ENCODE measurements at places on chromosomes 2 and 18.

- DNase-seq: no peak
Observed at GRCh38 chr18:48194591-48195181, 214.5 kb downstream of the ZBTB7C start.

GRCh38 chr2:68027959-68028358 lies 34.8 kb downstream of the C1D start:
- no peak for DNase-seq

GRCh38 chr2:8053216-8053615 lies 628.6 kb upstream of the ID2 start:
- DNase-seq: no peak

GRCh38 chr2:119749477-119750012 lies 10.2 kb upstream of the PTPN4 start:
- DNase-seq: no peak

DNA sequence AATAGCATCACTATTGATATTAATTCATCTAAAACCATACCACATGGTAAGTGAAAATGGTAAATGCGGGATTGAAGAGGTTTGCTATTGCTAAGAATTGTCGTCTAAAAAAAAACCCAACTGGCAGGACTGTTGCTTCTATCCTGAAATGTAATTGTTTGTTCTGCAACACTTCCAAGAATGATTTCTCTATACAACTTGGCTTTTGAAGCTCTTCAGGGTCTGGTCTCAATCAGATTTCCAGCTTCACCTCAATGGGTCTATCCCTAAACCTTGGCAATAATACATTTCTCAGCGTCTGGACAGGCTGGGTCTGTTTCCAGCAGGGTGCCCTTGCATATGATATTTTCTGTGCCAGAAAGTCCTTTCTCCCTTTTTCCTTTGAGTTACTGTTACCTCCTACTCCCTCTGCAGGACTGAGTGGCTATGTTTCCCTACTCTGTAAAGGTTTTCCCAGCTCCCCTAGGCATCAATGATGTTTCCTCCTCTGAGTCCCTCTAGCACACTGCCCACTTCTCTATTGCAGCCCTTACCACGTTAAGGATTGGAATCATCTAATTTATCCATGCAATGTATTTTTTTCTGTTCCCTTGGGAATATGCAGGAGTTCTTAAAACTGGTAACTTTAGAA lies 118.2 kb upstream of the REV1 start:
- DNase-seq: no peak

- DNase-seq: no peak
Observed at GRCh38 chr2:11101430-11101829, 53.8 kb upstream of the SLC66A3 start.

DNA sequence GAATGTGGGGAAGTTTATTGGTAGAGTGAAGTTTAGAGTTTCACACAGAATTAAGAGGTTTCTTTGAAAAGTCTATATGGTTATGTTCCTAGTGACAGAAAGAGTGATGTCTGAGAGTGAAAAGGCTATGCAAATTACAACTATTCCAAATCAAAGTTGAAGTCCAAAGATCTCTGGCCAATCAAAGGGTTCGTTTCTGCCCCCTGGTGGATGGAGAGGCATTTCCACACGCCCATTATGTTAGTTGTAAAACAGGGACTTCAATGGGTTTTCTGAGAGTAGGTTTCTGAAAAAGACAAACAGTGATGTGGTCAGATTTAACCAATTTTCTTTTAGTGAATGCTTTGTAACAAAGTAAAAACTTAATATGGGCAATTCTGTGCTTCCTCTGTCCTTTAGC lies 441.5 kb upstream of the POU3F3 start:
- peak; percentile 49 for DNase-seq

- DNase-seq: no peak
Observed at GRCh38 chr2:217523286-217523685, 479.5 kb downstream of the TNS1 start.

GRCh38 chr2:241087420-241088268 lies 14.4 kb downstream of the MTERF4 start:
- DNase-seq: no peak

- no peak for DNase-seq
Observed at GRCh38 chr2:47636176-47636575, 146.8 kb upstream of the MSH6 start.

GRCh38 chr2:224570328-224570993 lies 14.7 kb downstream of the CUL3 start:
- DNase-seq: no peak

- no peak for DNase-seq
Observed at GRCh38 chr2:42503291-42503690, 9.5 kb upstream of the KCNG3 start.

DNA sequence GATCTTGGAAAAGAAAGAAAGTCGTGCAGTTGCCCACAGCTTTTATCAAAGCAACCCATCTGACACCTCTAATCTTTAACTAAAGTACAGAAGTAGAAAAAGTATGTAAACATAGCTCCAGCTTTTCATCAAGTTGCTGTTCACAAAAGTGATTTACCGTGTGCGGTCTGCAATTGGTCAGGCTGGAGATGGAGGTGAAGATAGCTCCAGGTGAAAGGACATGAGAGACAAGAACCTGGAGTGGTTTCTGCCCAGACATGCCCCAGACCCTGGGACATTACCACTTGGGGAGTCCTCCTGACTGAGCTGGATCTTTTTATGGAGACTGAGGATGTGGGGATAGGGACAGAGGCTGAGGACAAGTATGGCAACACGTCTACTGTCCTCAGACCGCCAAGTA lies 82.7 kb downstream of the LAMA1 start:
- no peak for DNase-seq

DNA sequence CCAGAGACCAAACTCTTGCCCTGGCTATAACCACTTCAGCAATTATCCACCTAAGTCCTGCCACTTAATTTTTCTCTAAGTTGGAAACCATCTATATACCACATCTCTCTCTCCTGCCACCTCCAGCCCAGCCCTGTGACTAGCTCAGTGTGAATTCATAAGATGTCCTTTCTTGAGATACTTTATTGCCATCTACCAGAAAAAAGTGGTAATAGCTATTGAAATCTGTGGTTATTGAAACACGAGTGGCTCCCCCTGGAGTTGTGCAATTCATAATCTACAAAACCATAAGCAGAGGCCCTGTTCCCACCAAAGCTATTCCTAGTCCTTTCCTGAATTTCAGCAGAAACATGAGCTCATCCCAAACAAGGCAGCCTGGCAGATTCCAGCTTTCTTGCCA lies 324.0 kb downstream of the TXNL1 start:
- DNase-seq: no peak

GRCh38 chr18:433298-433697 lies 67.2 kb downstream of the COLEC12 start:
- DNase-seq: no peak

GRCh38 chr2:106122157-106122556 lies 71.9 kb downstream of the UXS1 start:
- no peak for DNase-seq

DNA sequence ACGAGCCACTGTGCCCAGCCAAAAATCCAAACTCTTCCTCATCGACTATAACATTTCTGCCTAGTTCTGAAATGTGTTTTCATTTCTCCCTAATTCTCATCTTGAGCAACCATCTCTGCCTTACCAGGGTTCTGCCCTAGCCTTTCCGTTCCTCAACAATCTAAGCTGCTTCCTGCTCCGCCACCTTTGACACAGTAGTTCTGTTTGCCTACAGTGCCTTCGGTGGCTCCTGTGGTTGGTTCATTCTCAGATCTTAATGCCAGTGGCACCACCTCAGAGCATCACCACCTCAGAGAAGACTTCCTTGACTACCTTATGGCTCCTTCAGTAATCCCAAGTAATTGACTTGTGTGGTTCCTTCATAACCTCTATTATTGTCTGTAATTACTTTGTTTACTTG lies 3.8 kb downstream of the SOCS6 start:
- no peak for DNase-seq

GRCh38 chr2:239251971-239252370 lies 148.8 kb downstream of the HDAC4 start:
- no peak for DNase-seq

DNA sequence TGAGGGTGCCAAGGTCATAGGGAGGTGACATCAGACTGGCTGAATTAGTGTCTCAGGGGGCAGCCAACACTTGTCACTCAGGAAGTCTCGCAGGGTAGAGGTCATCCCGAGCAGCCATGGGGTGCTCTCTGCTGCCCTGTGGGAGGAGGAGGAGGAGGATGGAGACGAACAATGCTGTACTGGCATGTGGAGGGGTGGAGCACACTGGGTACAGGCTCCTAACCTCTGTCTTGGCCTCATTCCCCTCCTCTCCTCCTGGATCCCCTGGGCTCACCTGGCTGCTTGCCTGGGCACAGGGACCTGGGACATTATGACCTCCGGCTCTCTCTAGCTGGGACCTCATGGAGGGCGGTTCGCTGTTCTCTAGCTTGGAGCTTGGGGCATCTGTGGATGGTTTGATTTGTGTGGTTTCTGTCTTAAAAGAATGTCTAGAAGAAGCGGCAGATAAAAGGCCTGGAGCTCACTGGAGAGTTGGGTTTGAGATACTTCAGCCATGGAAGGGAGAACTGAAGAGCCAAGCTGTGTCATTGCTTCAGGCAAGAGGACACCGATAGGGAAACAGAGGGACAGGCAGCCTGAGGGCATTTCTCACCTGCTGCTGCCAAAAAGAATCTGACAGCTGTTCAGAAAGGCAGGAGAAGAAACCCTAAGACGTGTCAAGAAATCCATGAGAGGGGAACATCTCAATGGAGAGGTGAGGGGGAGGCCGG lies 133.1 kb downstream of the SEPTIN10 start:
- DNase-seq: no peak

GRCh38 chr2:150589681-150590080 lies 102.2 kb upstream of the RND3 start:
- DNase-seq: no peak

GRCh38 chr2:214902286-214902685 lies 92.8 kb upstream of the BARD1 start:
- DNase-seq: no peak

- DNase-seq: no peak
Observed at GRCh38 chr18:54736981-54737380, 91.3 kb upstream of the RAB27B start.

- DNase-seq: no peak
Observed at GRCh38 chr2:181111059-181111458, 130.7 kb downstream of the UBE2E3 start.

DNA sequence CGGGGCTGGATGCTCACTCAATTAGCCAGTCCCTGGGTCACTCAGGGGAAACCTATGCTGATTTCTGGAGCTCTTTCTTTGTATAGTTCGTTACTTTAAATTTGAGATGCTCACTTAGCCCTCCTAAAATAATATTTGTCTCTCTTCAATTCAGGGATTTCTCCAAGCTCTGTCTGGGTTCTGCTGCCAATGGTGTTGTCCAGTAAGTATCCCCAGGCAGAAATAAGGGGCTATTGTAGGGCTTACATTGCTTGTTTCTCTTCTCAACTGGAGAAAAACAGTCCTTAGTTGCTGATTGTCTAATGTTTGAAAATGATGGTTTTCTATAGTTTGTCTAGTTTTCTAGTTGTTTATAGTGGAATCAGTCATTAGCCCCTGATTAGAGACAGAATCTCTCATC lies 5.0 kb downstream of the RAB6C start:
- DNase-seq: no peak

- DNase-seq: no peak
Observed at GRCh38 chr18:36829362-36830157, 633 bp downstream of the KIAA1328 start.

GRCh38 chr2:160582490-160583145 lies 89.0 kb upstream of the RBMS1 start:
- DNase-seq: no peak

- no peak for DNase-seq
Observed at GRCh38 chr18:33578518-33579348, 714 bp downstream of the ASXL3 start.

DNA sequence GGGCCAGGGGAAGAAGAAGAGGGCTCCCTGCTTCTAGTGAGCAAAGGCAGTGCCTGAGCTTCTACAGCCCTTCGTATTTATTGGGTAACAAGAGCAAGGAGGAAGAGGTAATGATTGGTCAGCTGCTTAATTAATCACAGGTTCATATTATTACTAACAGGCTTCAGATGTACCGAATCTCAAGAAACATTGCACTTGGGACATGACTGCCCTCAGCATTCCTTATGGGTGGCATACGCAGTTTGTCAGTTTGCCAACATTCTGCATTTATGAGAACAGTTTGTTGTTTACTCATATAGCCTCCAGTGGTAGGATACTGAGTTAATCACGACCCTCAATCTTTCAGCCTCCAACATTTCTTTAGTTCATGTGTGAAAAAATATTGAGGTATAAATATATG lies 84.5 kb downstream of the HIBCH start:
- DNase-seq: no peak

DNA sequence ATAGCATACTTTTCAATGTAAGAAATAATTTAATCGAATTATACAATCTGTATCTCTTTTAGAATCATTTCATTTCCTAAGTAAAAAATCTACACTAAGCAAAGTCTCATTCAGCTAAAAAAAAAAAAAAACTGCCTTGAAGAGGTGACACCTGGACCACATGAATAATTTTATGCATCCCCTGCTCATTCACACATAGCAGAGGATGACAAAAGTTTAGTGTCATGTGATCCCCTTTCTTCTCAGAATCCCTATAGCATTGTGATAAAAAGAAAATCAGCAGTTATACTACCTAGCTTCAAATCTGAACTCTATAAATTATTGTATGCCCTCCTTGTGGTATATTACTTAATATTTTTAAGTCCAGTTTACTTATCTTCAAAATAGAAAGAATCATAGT lies 603.8 kb downstream of the ERBB4 start:
- DNase-seq: no peak

DNA sequence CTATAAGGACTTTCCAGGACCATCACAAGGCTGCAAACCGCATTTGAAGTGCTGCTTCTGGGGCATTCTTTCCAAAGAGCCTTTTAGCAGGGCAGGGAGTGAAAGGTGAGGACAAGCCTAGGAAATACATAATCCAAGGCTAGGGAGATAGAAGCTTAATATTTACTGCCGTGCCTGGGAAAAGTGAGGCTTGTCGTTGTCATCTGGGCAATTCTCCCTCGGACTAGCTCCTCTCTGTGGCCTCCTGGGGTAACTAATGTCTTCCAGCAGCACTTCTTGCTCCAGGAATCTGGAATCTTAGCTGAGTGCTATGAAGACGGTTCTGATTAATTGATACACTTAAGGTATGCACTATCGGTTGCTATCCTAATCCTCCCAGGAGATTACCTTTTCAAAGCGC lies 69.3 kb upstream of the ATL2 start:
- DNase-seq: no peak

GRCh38 chr2:191105082-191105481 lies 45.7 kb downstream of the STAT4 start:
- DNase-seq: no peak

GRCh38 chr18:64090876-64091275 lies 58.0 kb downstream of the LINC00305 start:
- no peak for DNase-seq

GRCh38 chr18:78953566-78953965 lies 26.1 kb upstream of the SALL3 start:
- peak; percentile 42 for DNase-seq

DNA sequence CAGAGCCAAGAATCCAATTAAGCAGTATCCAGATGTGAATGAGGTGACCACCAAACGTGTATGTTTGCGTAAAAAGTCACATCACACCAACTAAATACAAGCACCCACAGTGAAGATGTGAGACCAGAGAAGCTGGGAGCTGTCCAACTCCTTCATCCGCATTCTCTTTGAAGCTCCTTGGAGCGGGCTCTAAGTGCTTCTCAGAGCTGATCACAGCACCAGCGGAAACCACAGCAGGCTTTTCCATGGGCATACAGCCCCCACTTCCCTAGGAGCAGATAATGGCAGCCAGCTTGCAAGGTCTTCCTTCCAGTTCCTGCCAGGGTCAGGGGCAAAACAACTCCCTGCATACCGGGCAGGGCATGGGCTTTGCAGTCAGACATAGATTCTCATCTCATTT lies 36.4 kb downstream of the REEP1 start:
- DNase-seq: no peak

- DNase-seq: no peak
Observed at GRCh38 chr18:10588975-10589374, 63.1 kb downstream of the NAPG start.

Measured in NB4 (cell line).